Tibial nerve (tissue), 4 donors: ENCODE measurements at places on chromosomes 2 and 18. TPM values are rescaled to one million over a fixed set of nuclear protein-coding genes. Genes with fewer than 3 reads are reported as not detected.

Gene GAL3ST2
- 3.9 TPM for total RNA-seq

Gene IKZF2
- 12.1 TPM for total RNA-seq

Gene ANKRD30BL
- not detected for total RNA-seq

Gene PLGLB2
- total RNA-seq = 0.87 TPM

Gene MAPK4
- total RNA-seq = 1.4 TPM
